ENCODE measurements at places on chromosomes 1 and 21.

DNA sequence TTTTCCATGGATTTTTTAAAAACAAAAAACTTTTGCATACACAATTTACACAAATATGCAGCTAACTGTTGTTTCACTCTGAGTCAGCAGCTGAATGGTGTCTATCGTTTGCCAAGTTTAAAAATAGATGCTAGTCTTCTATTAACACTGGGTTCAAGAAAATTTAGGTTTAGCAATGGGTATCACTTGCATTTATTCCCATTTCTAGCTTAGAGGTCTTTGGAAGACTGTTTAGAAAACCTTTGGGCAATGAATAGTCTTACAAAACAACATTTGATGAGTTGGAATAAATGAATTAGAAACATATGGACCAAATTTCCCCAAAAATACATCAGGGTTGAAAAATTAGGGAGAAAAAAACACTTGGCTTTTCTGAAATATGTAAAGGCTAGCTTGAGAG is 165.8 kb downstream of the LYPLAL1 start:
- DNase-seq: no peak

DNA sequence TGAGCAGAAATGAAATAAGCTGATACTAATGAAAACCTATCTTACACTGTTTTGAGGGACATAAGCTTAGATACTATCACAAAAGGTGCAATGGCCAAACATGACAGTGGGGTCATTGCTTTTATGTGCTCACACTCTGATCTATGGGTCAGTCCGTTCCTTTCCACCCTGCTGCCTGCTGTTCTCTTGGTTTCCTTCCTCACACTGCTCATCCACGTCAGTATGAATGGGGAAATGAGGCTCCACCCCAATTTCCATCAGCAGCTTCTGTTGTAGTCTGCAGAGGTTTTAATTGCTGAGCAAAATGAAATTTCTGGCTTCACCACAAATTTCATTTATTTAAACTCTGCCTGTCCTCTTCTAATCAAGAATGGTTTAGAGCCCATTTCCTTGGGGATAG is 155.2 kb downstream of the GABPA start:
- no peak for DNase-seq

DNA sequence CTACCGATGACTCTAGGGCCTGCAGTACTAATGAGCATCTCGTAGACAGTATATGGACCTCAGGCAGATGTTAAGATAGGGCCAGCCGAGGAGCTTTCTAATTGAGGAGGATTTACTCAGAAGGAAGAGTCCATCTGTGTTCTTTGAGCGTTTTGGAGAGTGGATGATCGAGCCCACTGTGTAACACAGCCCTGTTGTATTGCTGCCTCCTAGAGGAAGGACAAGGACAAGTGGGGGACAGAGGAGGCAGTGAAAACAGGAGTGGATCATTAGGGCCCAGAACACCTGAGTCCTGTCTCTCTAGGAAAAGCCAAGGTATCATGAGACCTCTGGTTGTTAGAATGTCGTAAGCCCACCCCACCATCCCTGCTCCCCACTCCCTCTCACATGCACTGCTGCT is 62.9 kb downstream of the TBX19 start:
- no peak for DNase-seq

- no peak for DNase-seq
Observed at GRCh38 chr1:233442026-233442780, 114.7 kb downstream of the MAP3K21 start.

DNA sequence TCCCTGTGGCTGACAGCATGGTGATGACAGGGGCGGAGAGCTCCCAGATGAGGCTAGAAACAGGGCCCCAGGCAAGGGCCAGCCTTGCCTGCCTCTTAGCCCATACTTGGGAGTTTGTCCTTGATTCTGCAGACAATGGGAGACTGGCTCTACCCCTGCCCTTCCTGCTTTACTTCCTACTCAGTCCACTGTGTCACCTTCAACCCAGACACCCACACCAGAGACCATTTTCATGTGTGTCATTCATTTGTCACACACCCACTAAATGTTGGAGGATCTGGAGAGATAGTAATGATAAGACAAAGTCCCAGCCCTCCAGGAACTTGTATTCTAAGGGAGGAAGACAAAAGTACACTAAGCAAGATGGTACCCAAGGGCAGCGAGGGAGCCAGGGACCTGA is 43.7 kb downstream of the SYT6 start:
- DNase-seq: no peak

DNA sequence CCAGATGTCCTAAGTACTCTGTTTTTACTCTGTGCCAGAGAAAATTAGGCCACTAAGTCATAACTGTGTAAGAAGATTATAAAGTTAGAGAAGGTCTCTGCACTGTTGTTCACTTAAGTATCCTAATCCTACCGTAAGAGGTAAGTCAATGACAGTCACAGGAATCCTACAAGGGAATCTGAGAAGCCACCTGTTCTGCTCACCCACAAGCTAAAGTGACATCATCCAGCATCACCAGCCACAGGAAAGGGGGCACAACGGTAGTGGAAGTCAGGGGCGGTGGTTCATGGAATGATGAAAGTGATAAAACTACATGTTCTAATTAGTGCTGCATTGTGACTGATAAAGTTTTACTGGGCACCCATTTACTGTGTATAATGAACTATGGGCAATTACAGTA is 92.7 kb downstream of the PLD5 start:
- DNase-seq: no peak

GRCh38 chr21:43374228-43374885 is 52.6 kb downstream of the SIK1 start:
- DNase-seq: no peak

DNA sequence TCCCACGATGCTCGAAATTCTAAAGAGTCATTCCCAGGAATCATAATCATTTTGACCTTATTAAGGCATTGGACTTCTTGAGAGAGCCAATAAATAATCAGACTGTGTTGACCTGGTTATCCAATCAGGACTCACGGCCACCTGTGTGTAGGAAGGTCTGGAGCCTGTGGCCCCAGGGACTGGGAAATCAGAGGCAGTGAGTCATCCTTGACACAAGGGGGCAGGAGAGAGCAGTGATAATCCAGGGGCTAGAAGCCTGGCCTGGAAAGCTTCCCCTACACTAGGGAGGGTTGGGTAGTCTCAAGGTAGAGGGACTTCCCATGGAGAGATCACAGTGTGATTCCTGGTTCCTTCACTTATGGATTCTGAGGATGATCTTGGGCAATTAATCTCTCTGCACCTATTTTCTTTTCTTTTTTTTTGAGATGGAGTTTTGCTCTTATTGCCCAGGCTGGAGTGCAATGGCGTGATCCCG is 4.7 kb downstream of the MR1 start:
- peak; percentile 63 for DNase-seq

- peak; percentile 4 for DNase-seq
Observed at GRCh38 chr1:230067419-230067870, 407 bp downstream of the GALNT2 start.

- DNase-seq: no peak
Observed at GRCh38 chr1:43902058-43902831, 31.4 kb upstream of the ARTN start.

GRCh38 chr1:30058970-30059369 is 664.4 kb downstream of the MATN1 start:
- no peak for DNase-seq

All from CD4-positive, alpha-beta T cell treated with Interleukin-6 at 100 ng/mL for 8 hours (primary cell).